Activated CD4-positive, alpha-beta T cell treated with anti-CD3 and anti-CD28 coated beads, Interleukin-2, amount 50 U/mL, for 48 hours (primary cell): ENCODE measurements at places on chromosomes 2 and 18.
A peak's percentile ranks its signal among the peaks of the same experiment; 100 is the strongest.

DNA sequence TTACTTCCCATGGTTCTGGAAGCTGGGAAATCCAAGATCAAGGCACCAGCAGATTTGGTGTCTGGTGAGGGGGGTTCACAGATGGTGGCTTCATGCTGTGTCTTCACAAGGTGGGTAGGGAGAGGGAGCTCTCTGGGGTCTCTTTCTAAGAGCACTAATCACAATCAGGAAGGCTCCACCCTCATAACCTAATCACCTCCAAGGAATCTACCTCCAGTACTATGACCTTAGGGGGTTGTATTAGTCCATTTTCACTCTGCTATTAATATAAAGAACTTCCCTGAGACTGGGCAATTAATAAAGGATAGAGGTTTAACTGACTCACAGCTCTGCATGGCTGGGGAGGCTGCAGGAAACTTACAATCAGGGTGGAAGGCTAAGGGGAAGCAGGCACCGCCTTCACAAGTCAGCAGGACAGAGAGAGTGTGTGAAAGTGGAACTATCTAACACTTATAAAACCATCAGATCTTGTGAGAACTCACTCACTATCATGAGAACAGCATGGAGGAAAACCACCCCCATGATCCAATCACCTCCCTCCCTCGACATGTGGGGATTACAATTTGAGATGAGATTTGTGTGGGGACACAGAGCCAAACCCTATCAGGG lies 17.6 kb downstream of the TBC1D8 start:
- DNase-seq = no peak

GRCh38 chr2:230130668-230131364 lies 62.1 kb upstream of the SLC16A14 start:
- DNase-seq = no peak

DNA sequence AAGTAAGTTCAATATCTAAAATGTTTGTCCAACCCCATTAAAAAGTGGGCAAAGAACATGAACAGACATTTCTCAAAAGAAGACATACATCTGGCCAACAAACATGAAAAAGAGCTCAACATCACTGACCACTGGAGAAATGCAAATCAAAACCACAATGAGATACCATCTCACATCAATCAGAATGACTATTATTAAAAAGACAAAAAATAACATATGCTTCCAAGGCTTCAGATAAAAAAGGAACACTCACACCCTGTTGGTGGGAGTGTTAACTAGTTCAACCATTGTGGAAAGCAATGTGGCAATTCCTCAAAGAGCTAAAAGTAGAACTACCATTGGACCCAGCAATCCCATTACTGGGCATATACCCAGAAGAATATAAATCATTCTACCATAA lies 931.1 kb downstream of the LRP1B start:
- no peak for DNase-seq

GRCh38 chr18:42606886-42607495 lies 508.5 kb downstream of the RIT2 start:
- no peak for DNase-seq

DNA sequence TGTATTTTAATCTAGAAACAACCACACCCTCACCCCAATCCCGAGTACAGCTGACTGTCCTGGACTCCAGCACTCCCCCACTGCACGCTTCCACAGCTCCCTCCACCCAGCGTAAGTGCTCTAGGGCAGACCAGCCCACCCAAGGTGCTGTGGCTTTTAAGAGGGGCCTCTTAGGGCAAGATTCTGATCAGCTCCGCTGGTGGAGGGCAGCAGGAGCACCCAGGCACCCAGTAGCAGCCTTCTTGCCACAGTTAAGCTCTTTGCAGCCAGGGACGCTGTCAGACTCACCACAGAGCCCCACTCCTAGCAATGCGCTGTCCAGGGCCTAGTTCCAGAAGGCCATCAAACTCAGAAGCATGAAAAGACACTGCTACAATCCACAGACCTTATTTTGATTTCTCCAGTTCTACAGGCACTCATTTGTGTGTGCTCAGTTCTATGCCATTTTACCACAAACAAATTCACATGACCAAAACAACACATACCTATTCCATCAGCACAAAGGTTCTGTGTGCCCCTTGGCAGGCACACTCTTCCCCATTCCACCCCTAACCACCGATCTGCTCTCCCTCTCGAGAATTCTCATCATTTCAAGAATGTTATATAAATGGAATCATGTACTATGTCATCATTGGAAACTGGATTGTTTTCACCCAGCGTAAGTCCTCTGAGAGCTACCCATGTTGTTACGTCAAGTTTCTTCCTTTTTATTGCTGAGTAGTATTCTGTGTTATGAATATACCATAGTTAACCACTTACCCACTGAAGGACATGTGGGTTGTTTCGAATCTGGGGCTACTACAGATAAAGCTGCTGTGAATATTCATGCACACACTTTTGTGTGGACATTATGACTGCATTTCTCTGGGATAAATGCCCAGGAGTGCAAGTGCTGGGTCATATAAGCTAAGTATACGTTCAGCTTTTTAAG lies 40.4 kb downstream of the PTPN2 start:
- no peak for DNase-seq

DNA sequence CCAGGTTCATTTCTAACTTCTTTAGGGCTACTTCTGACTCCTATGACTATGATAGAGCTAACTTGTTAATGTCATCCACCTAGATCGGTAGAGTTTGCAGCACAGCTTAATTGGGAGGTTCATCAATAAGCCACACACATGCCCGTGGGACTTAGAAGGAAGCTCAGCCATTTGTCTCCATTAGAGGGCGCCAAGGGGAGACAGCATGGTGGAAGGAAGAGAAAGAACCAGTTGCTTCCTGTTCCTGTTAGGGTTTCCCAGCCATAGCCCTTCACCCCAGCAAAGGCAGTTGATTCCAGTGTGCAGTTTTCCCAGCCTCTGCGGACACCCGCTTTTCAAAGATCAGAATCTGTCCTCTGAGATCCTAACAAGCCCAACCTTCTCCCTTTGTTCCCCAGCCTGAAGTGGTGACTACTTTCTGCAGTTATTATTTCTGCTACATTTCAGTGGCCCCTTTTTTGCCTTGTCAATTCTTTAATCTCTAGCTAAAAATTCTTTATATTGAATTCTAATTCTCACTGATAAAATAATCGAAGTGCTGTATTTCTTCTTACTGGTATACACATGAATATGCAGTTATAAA lies 30.3 kb downstream of the MAIP1 start:
- DNase-seq = peak; percentile 66

- DNase-seq = peak; percentile 32
Observed at GRCh38 chr2:11071211-11071610, 84.1 kb upstream of the SLC66A3 start.

GRCh38 chr18:68498636-68499035 lies 216.3 kb downstream of the TMX3 start:
- DNase-seq = no peak

GRCh38 chr18:57922885-57923284 lies 119.8 kb upstream of the ATP8B1 start:
- DNase-seq = no peak

DNA sequence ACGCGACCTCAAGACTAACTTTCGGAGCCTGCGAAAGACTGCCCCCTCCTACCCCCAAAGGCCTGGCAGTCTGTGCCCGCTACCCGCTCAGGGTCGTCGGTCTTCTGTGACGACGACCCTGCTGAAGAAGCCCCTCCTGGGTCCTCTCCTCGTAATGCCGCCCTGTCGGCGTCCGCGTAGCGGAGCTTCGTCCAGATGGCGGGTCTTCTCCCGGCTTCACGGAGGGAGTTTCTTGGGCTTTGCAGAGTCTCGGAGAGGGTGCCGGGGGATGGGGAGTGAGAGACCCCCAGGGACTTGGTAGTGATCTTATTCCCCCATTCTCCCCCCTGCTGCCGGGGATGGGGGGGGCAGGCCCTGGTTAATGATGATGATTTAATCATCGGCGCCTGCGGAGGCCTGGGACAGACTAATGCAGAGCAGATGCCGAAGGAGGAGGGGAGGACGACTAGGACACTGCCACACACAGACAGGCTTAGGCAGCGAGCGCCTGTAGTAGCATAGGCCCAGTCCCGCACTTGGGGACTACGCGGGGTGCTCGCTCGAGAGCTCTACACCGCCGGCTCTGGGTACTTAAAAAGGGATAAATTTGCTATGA lies 528 bp upstream of the PCGF1 start:
- no peak for DNase-seq

DNA sequence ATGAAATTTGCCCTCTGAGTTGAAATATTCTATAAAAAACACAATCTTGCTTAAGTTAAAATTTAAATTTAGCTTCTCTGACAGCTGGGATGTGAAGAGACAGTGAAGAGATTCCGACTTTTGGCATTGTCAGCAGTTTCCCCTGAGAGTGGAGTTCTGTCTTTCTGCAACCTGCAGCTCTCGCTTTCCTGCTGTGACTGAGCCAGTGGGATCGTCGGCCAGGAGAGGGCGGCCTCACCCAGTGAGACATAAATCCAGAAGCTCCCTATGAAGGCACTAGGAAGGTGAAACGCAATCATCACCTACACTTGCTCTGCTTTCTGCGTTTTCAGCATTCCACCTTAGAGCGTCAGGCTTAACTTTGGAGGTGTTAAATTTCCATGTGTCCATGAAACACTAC lies 75.4 kb upstream of the HNMT start:
- DNase-seq = no peak

GRCh38 chr2:41698678-41699422 lies 349.0 kb upstream of the PKDCC start:
- DNase-seq = peak; percentile 7
